ENCODE measurements at places on chromosomes 5 and 9.

GRCh38 chr5:89556215-89556913 lies 673.4 kb upstream of the MEF2C start:
- DNase-seq, result no peak

- DNase-seq, result no peak
These were observed 19.3 kb downstream of the KCNIP1 start for GRCh38 chr5:170523142-170523551.

DNA sequence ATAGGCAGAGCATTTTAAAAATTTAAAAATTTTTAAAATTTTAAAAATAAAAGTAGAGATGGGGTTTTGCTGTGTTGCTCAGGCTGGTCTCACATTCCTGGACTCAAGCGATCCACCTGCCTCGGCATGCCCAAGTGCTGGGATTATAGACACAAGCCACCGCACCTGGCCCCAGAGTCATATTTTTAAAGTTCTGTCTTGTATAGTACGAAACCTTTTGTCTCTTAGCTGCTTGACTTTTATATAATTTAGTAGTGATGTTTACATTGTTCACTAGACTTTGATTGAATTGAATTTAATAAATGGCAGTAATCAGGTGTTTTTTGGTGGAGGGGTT lies 31.0 kb downstream of the LRRTM2 start:
- no peak for DNase-seq

DNA sequence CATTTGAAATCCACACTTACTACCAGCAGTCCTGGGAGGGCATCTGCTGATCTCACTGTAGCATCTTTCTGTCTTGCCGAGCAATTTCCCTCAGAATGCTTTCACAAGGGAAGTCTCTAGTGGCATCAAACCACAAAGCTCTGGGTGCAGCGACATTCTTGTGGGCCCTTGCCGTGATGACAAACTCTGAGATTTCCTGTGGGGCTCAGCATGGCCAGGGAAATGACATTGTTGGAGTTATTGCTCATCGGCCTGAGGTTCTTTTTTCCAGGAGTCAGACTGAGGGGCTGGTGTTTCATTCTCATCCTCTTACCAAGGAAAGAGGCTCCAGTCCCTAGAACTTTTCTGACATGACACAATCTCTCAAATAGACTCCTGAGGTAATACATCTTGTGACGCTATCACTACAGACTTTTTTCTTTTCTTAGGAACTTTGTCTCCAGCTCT lies 51.4 kb downstream of the PFDN1 start:
- no peak for DNase-seq

- no peak for DNase-seq
These were observed 27.9 kb upstream of the DTWD2 start for GRCh38 chr5:119016125-119016774.

DNA sequence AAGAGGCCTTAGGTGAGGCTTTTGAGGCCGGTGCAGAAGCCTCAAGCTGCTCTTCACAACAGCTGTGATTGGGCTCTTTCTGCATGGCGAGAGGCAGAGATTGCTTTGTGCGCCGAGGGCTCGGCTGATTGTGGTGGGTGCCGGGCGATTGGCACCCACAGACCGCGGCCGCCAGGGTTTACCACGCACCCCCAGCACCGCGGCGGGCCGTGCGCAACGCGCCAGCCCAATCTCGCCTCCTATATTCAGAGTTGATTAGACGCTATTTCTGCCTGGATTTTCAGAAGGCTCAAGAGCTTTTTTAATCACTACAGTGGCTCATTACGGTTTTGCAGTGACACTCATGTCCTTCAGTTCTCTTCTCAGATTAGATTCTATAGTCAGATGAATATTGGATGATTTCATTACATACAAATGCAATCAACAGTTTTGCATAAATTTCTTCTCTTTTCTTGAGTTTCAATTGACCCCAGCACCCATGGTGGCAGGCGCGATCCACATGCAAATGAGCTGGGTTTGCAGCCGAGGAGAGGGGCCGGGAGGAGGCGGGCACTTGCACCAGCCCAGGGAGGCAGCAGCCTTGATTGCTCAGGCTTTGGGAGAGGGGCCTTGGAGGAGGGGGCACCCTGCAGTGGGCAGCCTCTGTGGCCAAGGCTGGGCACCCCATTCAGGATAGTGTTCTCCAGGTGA lies 33.8 kb upstream of the PTGS1 start:
- DNase-seq, result no peak

DNA sequence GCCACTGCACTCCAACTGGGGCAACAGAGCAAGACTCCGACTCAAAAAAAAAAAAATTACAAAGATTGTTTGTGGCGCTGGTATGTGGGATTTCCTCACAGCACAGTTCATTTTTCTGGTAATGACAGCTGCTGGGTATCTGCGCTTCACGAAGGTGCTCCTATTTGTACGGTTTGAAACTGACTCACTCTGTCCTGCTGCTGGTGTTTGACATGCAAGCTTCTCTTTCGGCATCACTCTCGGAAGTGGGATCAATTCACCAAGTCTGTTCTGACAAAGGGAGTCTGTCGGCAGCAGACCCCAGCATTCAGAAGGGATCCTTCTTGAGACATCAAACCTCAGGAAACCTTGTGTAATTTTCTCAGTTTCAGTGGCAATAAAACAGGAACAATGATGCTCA lies 26.3 kb downstream of the MAML1 start:
- DNase-seq, result no peak

DNA sequence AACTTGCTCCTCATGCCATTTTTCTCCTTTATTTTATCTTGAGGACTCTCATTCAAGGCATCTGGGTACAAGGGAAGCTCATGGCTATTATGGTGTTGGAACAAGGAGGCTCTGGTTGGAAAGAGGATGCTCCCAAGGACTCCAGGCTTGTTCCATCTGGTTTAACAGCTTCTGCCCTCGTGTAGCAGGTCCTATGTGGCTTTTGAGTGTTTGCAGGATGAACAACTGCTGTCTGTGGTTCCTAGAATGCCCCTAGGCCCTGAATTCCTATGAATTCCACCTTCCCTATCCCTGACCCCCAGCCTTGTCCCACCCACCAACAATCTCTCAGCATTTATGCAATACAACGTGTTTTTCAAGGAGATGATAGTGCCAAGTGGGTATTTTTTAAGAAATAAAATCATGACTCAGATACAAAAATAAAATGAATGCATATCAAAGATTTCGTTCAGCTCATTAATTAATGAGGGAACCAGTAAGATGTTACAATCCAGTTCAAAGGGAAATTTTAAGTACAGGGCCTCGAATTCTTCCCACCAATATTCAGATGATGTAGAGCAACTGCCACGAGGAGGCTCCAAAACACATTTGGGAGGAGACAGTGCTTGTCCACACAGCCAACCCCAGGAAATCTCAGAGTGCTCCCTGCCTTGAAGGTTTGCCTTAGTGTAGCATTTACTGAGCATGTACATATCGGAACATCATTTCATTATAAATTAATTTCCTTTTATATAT lies 182.0 kb downstream of the MUSK start:
- DNase-seq, result no peak

- DNase-seq, result no peak
These were observed 42.5 kb upstream of the GNPDA1 start for GRCh38 chr5:142055301-142055700.

DNA sequence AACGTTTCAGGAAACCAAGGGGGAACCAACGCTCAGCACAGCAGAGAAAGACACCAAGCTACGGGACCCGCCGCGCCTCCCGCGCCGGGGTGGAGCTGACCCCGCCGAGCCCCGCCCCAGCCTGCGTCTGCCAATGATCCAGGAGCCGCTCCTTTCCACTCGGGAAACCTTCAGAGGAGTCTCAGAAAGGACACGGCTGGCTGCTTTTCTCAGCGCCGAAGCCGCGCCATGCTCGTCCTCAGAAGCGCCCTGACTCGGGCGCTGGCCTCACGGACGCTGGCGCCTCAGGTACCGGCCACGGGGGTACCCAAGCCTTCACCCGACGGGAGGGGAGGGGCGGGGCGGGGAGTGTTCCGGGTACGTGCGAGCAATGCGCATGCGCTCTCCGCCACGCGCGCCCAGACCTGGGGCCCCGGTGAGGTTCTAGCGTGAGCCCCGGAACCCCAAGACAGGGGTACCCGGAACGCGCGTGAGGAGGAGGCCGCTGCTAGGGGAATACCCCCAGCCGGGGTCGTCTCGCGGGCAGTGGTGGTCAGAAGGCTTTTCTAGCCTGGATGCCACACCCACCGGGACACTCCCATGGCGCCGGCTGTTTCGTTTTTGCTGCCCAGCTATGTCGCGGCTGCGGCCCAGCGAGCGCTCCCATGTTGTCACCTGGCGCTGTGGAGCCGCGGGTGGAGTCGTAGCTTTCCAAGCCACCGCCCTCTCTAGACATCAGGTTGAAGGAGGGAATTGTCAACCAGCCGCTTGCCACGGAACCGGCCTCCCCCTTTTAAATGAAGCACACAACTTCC lies at the start of gene NIPSNAP3A:
NIPSNAP3A (plus strand) TSS at position 119 of the 794 bp plus-strand sequence; CDS start at position 229, 110 bp downstream.
- DNase-seq, result peak; percentile 84

DNA sequence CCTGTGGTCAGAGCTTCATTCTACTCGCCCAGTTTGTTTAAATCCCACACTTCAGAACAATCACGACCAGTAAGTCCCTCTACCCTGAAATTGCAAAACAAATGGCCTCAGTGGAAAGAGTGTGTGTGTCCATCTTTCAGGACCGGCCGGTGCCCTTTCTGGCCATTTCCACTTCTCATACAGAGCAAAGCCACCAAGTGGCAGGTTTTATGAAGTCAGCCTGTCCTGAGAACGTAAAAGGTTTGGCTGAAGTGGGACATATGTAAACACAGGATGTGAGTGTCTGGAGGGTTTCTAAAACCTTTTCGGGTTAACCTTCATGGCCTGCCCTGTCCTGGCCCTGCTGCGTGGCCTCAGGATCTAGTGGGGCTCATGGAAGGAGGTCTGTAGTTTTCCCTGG lies 24.7 kb downstream of the NXNL2 start:
- no peak for DNase-seq

GRCh38 chr5:34555699-34556508 lies 100.2 kb upstream of the RAI14 start:
- DNase-seq, result peak; percentile 73

- no peak for DNase-seq
These were observed 303.8 kb upstream of the CDH18 start for GRCh38 chr5:20291766-20292165.

GRCh38 chr5:88924330-88924657 lies 41.3 kb upstream of the MEF2C start:
- DNase-seq, result no peak

DNA sequence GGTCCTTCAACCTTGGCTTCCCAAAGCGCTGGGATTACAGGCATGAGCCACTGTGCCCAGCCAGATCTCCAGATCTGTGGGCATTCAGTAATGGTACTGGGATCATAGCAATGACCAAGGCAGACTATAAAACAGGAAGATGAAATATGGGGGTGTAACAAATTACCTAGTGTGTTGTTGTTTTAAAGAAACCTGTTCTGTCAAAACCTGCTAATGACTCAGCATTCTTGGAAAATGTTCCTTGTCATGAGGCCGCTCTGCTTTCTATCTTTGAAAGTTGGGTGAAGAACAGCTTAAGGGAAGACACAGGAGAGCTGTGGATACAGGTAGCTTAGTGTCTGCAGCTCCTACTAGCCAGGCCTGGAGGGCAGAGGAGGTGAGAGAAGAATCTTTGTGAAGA lies 19.4 kb downstream of the TARS1 start:
- no peak for DNase-seq

DNA sequence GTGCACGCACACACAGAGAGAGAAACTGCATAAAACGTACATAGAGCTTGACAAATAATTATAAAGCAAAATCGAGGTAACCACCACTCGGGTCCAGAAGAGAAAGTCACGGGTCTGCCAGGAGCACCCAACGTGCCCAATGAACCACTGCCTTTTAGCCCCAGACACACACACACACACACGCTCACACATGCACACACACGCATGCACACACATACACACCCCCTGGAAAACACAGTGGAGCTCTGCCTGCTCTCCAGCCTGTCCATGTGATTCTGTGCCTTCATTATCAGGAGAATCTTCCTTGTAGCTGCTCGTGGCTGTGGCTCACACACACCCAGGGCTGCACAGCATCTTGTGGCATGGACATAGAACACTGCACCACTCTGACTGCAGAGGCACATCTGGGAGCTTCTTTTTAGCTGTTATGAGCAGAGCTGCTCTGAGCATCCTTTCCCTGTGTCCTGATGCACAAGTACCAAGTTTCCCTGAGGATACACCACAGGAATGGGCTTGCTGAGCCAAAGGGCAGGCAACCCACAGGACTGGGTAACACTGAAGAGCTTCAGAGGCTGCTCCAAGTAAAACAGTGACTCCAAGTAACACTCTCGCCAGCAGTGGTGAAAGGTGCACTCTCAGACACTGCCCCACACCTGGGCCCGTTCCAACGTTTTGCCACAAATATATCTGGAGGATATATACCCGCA lies 58.9 kb downstream of the CAMSAP1 start:
- no peak for DNase-seq

DNA sequence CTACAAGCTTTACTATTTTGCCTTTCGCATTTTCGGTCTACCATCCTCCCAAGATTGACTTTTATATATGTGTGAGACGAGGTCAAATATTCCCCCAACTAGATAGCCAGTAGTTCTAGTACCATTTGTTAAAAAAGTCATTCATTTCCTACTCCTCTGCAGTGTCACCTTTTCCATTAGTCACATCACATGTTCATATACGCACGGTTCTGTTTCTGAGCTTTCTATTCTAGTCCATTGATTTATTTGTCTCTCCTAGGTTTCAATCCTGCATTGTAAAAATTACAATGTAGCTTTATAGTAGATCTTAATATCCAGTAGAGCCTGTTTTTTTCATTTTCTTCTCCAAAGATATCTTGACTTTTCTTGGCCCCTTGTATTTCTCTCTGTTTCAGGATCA lies 528.7 kb upstream of the TRPC7 start:
- DNase-seq, result no peak

GRCh38 chr9:16553869-16554540 lies 316.5 kb downstream of the BNC2 start:
- DNase-seq, result no peak

- DNase-seq, result no peak
These were observed 49.8 kb upstream of the FCN1 start for GRCh38 chr9:134967547-134967930.

- DNase-seq, result no peak
These were observed 687.1 kb downstream of the TAF11L14 start for GRCh38 chr5:18321262-18321942.

GRCh38 chr5:150448334-150448733 lies 1.2 kb downstream of the RPS14 start:
- DNase-seq, result no peak

GRCh38 chr5:14726066-14726838 lies 61.7 kb downstream of the OTULIN start:
- DNase-seq, result no peak

- DNase-seq, result no peak
These were observed 14.9 kb downstream of the GAPT start for GRCh38 chr5:58505971-58506640.

GRCh38 chr5:127919818-127920217 lies 163.7 kb upstream of the SLC12A2 start:
- DNase-seq, result no peak

- DNase-seq, result no peak
These were observed 4.2 kb upstream of the DELE1 start for GRCh38 chr5:141919218-141920119.

GRCh38 chr5:145166110-145166509 lies 669.0 kb downstream of the PRELID2 start:
- no peak for DNase-seq
